Subcutaneous preadipocyte (primary cell): ENCODE measurements at places on chromosomes 11 and 22. TPM values are rescaled to one million over a fixed set of nuclear protein-coding genes. Genes with fewer than 3 reads are reported as not detected.

IGSF9B gene
- 0.20 and 0.37 TPM in 2 replicates for total RNA-seq

LRRC74B gene
- not detected in 2 replicates for total RNA-seq

APLP2 gene
- total RNA-seq, result 323 and 347 TPM in 2 replicates

MRGPRE gene
- total RNA-seq, result 0.20 and 0.73 TPM in 2 replicates
